ENCODE measurements at places on chromosomes 12 and 14.

GRCh38 chr14:53715193-53715721 lies 241.4 kb downstream of the BMP4 start:
- no peak for DNase-seq

DNA sequence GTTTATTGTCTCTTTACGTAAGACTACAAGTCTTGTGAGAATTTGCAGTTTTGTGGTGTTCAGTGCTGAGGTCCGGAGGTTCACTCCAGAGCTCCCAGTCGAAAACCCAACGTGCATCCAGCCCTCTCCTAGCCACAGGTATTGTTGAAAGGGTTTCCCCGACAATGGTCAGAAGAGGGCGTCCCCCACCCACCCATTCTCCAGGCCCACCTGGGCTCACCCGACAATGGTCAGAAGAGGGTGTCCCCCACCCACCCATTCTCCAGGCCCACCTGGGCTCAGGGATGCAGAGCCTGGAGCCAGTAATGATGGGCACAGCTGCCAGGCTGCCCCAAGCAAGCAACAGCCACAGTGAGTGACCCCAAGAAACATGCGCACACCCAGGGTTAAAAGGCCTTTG lies 126.8 kb upstream of the EVL start:
- no peak for DNase-seq

- DNase-seq = no peak
Observed at GRCh38 chr12:122187466-122187865, 4.5 kb downstream of the LRRC43 start.

- no peak for DNase-seq
Observed at GRCh38 chr12:5268424-5269210, 163.3 kb upstream of the NTF3 start.

DNA sequence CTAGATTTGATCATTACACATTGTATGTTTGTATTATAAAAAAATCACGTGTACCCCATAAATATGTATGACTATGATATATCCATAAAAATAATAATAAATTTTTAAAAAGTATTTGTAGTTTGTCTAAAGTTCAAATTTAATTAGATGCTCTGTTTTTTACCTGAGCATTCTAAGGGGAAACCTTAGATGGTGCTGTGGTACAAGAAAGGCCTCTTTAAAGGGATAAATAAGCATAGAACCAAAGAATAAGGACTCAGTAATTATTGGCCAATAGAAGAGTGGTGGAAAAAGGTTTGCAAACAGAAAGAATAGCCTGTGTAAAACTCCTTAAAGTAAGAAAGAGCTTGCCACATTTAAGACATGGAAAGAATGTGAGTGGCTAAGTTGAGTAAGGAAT lies 580.1 kb upstream of the SEL1L start:
- DNase-seq = no peak

DNA sequence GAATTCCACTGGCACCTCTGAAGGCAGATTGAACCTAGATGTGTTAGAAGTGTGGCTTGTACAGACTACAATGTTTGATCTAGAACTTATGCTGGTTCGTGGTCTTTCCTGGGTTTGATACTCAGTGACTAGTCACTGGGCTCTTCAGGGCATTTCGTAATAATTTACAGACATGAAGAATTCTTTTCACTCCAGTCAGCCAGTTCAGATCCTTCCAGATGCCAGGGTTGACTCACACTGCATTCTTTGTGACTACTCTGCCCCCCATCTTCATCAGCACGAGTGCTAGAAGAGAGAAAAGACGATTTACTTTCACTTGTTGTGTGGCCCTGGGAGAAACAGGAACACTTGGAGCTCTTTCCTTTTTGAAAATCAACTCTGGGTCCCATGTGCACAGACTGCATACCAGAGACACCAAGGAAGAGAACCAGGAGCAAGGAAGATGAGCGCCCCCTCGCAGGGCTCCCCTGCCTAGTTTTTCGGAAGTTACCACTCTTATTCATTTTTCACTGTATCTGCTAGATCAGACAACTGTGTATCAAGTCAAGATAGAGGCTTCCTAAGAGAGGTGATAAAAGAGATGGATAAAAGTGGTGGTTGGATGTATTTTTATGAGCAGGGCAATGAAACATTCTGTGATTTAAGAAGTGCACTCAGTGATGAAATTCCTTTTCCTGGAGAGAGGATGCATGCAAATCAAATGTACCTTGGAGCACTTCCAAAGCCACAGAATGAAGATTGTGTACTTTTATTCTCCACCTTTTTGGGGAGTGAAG lies 33.5 kb upstream of the EVL start:
- no peak for DNase-seq

DNA sequence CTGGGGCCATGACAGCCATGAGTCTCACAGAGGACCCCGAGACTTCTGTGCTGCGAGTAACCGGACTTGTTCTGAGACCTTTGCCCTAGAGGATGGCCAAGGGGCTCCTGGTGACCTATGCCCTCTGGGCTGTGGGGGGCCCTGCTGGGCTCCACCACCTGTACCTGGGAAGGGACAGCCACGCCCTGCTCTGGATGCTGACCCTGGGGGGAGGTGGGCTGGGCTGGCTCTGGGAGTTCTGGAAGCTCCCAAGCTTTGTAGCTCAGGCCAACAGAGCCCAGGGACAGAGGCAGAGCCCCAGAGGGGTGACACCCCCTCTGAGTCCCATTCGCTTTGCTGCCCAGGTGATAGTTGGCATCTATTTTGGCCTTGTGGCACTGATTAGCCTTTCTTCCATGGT lies 2.1 kb downstream of the DNAJC22 start:
- no peak for DNase-seq

- DNase-seq = no peak
Observed at GRCh38 chr14:102317564-102318248, 1.8 kb upstream of the ZNF839 start.

GRCh38 chr12:105190530-105190929 lies 45.4 kb downstream of the APPL2 start:
- DNase-seq = no peak

GRCh38 chr14:68157971-68158371 lies 338.4 kb downstream of the RAD51B start:
- DNase-seq = no peak

GRCh38 chr12:52458861-52459260 lies 6.9 kb upstream of the KRT6B start:
- no peak for DNase-seq

DNA sequence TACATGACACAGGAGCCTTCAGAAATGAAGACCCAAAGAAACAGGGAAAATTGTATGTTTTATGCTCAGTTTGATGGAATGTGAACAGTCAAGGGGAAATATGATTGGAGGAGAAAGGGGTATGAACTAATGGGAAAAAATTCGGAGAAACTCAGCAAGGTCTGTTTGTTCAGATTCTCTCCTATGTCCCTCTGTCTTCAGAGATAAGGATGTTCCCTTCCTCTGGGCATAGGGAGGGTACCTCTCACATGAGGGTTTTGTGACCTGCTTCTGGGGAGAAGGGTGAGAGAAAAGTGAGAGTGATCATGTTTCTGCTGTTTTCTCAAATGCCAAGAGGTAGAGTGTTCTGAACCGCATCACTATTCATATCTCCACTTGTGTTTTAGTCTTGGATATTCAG lies 26.6 kb upstream of the LIMA1 start:
- no peak for DNase-seq

DNA sequence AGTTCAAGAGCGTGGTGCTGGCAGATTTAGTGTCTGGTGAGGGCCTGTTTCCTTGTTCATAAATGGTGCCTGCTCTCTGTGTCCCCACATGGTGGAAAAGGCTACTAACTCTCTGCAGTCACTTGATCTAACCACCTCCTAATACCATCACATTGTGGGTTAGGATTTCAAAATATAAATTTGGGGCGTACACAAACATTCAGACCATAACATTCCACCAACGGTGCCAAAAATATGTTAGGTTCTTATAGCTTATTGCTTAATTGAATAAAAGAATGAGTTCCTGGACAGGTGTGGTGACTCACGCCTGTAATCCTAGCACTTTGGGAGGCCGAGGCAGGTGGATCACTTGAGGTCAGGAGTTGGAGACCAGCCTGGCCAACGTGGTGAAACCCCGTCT lies 3.4 kb upstream of the DYRK2 start:
- DNase-seq = no peak
